Left lung (tissue), 14 donors: ENCODE measurements at places on chromosomes 2 and 18. TPM values are rescaled to one million over a fixed set of nuclear protein-coding genes. Genes with fewer than 3 reads are reported as not detected.

Gene VIT
- polyA plus RNA-seq, result 0.13 TPM

Gene DNPEP
- polyA plus RNA-seq, result 72.3 TPM

Gene UGT1A9
- polyA plus RNA-seq, result not detected

GRCh38 chr2:221200184-221200839, 371.8 kb downstream of the EPHA4 start:
- DNase-seq, result no peak

DNA sequence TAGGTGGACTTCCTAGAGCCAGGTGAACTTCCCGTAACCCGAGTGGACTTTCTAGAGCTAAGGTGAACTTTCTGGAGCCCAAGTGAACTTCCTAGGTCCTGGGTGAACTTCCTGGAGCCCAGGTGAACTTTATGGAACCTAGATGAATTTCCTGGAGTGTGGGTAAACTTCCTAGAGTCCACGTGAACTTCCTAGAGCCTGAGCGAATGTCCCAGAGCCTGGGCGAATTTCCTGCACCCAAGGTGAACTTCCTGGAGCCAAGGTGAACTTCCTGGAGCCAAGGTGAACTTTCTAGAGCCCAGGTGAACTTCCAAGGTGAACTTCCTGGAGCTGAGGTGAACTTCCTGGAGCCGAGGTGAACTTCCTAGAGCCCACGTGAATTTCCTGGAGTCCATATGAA, 70.0 kb downstream of the RTP5 start:
- DNase-seq, result no peak

DNA sequence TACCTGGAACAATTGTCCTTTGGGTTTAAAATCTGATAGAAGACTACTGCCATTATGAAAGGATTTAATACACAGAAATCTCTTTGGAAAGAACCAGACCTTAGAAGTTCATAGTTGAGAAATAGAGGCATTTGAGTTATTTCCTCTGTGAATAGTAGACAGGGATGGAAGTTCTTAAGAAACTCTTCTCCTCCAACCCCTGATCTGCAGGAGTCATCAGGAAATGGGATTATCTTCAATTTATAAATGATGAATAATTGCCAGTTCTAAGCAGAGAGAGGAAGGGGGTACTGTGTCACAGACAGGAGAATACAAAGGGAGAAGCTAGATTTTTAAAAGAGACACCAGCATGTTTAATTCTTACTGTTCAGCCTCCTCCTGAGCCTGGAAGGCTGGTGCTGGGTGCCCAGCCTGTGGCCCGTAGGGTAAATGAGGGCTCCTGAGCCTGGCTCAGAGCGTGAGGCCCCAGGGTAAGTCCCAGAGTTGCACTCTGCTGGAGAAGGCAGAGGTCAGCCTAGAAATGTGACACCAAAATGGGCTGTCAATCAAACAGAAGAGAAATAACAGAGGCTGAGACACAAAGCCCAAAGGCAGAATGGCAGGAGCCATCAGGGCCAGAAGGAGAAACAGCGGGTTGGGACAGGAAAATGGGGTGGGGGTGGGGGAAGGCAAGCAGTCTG, 58.2 kb upstream of the PKDCC start:
- DNase-seq, result no peak

- no peak for DNase-seq
These were observed 63.8 kb downstream of the MYO3B start for GRCh38 chr2:170241756-170242155.

GRCh38 chr2:199485732-199486335, 28.1 kb upstream of the SATB2 start:
- peak; percentile 44 for DNase-seq

DNA sequence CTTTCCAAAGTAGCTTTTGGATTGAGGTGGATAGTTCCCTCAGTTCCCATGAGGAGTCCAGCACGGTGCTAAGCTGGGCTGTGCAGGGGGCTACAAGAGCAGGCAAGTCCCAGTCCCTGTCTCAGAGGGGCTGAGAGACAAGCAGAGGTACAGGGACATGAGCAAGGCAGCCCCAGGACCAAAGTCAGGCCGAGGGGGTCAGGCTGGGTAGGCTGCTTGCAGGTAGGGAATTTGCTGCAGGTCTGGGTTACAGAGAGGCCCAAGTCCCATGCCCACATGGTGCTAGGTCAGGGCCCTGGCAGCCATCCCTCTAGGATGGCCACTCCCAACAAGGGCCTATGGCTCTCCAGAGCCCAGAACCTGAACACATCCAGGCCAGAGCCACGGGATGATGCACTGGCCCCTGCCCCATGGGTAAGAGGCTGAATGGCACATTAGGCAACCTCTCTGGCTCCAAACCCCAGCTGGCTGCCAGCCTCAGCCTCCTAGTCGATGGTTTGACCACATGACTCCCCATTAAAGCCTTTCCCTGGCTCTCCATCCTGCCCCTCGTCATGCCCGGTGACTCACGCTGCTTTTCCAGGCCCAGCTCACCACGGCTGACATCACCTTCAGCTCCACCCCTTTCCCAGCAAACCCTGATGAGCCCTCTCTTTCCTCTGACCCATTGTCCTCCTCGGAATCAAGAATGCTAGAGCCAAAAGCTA, 83.7 kb downstream of the SDC1 start:
- DNase-seq, result peak; percentile 78

- no peak for DNase-seq
These were observed 188.2 kb downstream of the PTH2R start for GRCh38 chr2:208594642-208595385.

DNA sequence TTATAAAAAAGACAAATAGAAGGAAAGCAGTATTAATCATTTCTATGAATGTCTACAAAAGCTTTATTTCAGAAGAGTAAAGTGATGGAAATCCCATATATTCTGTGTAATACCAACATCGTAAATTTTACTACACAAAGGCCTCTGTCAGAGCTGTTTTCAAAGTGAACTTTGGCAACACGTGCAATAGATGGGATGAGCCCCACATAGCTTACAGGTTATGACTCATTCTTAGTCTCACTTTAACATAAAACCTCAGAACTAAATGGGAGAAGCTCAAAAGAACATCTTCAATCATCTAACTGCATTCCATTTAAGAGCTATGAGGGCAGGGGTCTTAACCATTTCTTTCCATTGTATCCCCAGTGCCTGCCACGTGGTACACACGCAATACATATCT, 11.5 kb downstream of the VPS4B start:
- DNase-seq, result no peak

DNA sequence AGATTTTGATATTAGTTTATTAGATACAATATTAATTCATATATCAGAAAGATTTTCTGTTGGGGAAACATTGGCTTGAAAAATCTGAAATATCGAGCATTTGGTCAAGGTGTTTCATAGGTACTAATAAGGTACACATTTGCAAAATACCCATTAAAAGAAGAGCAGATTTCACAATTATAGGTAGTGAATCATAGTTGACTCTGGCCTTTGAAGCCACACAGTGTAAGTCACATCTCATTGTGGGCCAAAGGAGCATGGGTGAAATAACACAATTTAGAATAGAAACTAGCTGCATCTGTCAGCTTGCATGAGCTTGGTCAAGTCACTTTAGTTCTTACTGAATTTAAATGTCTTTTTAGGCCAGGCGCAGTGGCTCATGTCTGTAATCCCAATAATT, 4.9 kb downstream of the KDM3A start:
- no peak for DNase-seq

- DNase-seq, result no peak
These were observed 18.2 kb downstream of the SNORC start for GRCh38 chr2:232888099-232888836.

DNA sequence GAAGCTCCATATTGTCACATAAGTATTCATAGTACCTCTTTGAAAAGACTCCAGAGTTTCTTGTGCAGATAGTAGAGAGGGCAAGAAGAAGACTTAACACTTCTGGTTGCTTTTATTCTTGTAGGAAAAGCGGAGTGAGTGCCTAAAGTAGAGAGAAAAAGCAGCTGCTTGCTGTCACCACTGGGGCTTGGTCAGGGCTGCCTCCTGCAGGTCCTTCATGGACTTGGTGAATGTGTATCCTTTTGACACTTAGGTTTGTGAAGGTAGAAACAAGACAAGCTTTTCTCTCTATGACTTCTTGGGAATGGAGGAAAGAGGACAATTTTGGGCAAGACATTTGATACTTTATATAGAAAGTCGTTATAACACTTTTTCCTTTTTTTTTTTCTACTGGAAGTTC, 312.8 kb upstream of the FANCL start:
- peak; percentile 36 for DNase-seq

- no peak for DNase-seq
These were observed 92.7 kb upstream of the FN1 start for GRCh38 chr2:215528555-215528954.
